ENCODE measurements at places on chromosomes 4 and X.

DNA sequence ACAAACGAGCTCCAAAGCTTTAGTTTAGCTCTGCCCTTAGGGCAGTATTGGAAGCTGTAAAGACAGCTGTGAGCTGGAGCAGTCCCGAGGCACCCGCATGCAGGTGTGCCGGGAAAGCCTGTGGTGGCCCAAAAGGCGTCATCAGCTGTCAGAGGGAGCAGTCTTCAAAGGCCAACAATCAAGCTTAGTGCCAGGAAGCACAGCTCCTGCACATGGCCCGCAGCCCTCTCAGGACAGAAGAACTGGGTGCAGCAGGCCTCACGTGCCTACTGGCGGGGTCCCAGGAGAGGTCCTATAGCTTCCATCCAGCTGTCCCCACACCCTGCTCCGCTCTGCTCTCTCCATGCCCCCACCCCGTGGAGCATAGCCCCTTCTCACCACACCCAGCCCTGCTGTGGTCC, 92.2 kb upstream of the TRIM2 start:
- DNase-seq, result no peak

DNA sequence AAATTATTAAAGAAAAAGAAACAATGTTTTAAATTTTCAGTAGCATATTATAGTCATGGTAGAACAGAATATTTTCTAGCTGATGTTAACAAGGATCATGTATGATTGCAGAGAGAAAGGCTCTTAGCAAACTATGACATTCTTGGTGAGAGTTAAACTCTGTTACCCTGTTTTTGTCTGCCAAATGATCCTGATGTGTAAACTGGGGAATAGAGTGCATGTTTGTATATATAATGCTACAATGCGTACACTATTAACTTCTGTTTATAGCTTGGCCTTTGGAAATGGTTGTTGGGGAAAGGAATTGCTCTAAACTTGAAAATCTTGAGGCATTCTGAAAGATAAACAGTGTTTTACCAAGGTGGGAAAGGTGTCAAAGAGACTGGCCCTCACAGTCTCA, 292.7 kb downstream of the ARHGAP24 start:
- DNase-seq, result no peak

GRCh38 chr4:79576429-79576753, 168.4 kb upstream of the GK2 start:
- no peak for DNase-seq

- no peak for DNase-seq
Observed at GRCh38 chr4:153741541-153741940, 18.3 kb downstream of the RNF175 start.

DNA sequence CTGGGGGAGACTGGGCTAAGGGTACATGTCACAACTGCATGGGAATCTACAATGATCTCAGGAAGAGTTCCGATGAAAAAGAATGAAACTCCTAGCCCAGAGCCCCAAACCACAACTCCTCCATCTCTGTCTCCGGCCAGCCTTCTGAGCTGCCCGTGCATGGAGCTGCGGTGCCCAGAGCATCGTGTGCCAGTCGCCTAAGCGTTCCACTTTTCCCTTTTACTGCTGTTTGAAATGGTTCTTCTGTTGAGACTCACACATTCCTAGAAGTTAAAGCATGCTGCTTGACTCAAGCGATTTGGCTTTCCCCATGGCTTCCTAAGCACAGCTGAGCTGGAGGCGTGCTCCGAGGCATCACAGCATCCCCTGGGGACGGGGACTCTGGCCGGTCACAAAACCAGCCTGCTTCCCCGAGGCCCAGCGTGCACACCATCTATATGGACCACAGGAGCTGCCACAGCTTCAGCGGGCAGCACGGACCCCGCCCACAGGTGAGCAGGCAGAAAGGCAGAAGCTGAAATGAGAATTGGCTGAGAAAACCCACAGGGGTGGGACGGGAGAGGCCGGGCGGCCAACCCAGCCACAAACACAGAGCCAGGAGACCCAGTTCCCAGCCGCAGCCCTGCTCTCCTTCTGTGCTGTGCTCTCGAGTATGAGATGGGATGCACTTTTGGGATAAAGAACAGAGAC, 5.0 kb downstream of the CCNQ start:
- no peak for DNase-seq

GRCh38 chrX:45232139-45232538, 31.5 kb upstream of the DIPK2B start:
- no peak for DNase-seq

- no peak for DNase-seq
Observed at GRCh38 chrX:140723121-140723715, 13.7 kb downstream of the LINC00632 start.

DNA sequence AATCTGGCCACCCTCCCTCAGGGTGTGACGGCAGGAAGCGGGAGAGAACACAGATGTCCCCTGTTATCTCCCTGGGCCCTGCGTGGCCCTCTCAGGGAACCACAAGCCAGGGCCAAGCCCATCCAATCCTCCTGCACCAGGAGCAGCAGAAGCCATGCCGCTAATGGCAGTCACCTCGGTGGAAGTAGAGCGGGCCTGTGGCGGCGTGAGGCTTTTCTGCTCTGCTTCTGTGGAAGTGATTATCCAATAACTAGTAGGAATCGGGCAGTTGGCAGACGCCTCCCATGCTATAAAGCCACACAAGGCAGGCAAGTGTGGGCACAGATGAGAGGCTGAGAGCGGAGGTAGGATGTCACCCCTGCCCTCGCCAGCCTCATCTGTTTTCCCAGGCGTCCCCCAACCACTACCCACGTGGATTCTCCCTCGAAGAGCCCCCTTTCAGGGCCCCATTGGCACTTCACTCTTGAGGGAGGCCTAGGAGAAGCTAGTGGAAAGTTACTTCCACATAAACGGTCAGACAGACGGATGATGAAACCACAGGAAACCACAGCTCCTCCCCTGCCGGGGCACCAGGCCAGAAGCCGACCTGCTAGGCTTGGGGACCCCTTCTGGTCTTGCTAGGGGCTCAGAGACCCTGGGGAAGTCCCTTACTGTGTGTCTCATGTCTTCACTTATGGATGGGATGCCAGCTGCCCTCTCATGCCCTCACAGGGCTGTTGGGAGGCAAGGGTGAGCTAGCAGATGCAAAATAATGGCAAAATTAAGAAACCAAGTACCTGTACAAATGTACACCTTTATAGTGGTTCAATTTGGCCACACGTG, 18.8 kb upstream of the TMSB4X start:
- no peak for DNase-seq

DNA sequence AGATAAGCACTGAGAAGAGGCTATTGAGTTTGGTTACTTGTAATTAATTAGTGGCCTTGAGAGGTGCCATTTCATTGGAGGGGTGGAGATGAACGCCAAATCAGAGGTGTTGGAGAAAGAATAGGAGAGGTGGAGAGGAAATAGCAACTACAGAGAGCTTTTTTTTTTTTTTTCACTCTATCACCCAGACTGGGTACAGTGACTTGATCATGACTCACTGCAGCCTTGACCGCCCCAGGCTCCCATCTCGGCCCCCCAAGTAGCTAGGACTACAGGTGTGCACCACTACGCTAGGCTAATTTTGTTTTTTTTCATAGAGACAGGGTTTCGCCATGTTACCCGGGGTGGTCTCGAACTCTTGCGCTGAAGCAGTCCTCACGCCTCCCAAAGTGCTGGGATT, 5.2 kb downstream of the NHS start:
- DNase-seq, result no peak

- no peak for DNase-seq
Observed at GRCh38 chr4:87377816-87378215, 13.2 kb downstream of the HSD17B11 start.

- DNase-seq, result no peak
Observed at GRCh38 chr4:109385260-109385659, 48.4 kb upstream of the SEC24B start.

DNA sequence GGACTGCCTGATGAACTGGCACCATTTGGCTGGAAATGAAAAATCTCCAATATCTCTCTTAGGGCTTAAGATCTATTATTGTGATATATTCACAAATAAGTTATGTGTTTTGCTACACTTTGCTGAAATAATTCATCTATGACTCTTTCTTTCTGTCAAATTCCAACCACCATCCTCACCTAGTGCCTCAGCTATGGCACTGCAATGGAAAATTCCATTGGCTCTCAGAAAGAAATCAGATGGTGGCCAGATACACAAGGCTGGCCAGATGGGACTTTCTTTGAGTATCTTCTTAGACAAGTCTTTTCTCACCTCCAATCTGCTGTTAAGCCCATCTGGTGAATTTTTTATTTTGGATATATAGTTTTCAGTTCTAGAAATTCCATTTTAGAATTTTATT, 28.0 kb downstream of the NAT8L start:
- DNase-seq, result no peak

DNA sequence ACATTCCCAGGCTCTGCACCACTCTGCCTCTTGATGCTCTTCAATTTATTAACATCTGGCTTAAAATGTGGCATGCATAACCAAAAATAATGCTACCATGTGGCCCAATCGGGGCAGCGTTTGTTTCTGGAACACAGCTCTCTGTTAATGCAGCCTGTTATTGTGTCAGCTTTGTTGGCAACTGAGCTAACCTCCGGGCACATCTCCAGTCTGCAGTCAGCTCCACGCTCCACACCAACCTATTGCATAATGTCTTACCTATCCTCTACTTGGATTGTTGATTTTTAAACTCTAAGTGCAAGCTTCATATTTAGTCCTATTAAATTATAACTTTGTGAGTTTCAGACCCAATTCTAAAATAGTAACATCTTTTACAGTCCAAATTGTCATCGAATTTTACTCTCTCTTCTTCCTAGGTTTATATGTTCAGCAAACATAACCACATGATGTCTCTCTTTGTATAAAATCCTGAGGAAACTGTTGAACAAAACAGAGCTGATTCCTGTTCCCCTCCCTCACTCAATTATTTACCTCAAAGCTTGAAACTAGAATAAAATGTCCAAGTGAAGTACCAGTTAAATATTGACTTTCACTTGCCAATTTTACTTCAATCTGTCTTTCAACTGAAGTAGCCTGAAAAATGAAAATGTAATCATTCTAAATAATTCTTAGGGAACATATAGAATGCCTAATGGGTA, 92.2 kb upstream of the RAPGEF2 start:
- DNase-seq, result peak; percentile 50

DNA sequence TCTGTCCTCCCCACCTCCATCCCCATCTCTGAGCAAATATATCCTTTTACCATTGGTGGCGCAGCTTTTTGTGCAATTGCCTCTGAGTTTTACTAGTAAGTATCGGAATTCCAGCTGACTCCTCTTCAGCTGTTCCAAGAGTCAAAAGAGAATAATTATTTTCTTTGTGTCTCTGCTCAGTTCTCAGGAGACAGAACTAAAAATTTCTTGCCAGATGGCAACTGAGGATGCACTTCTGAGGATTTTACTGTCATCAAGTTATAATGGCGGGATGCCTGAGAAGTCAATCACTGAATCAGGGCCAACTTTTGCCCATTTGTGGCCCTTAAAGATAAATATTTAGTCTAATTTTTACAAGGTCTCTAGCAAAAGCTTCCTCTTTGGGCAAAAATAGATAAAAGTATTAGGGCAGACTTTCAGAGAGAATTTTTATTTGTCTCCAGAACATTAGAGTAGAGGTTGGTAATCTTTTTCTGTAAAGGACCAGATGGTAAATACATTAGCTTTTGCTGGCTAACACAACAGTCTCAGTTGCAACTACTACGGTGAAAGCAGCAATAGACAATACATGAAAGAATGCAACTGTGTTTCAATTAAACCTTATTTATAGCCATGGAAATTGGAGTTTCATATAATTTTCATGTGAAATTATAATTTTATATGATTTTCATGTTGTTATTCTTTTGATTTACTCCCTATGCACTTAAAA, 15.6 kb upstream of the ADGRA3 start:
- DNase-seq, result no peak

DNA sequence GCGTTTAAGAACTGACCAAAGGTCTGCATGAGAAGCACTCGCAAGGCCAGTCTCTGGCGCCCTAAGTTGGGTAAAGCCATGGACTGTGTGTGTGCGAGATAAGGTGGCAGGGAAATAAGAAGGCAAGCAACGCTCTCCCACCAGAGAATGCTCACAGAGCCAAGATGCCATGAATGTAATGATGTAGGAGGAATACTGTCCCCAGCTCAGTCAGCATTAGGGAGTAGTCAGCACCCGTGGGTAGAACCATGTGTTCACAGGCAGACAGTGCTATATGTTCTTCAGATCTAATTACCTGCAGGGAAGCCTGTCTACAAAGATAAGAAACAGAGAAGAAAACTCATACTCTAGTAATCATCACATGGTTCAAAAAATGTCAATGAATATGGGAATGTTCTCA, 68.8 kb downstream of the SEC24D start:
- no peak for DNase-seq

GRCh38 chr4:5821665-5822358, 71.1 kb downstream of the CRMP1 start:
- DNase-seq, result no peak

DNA sequence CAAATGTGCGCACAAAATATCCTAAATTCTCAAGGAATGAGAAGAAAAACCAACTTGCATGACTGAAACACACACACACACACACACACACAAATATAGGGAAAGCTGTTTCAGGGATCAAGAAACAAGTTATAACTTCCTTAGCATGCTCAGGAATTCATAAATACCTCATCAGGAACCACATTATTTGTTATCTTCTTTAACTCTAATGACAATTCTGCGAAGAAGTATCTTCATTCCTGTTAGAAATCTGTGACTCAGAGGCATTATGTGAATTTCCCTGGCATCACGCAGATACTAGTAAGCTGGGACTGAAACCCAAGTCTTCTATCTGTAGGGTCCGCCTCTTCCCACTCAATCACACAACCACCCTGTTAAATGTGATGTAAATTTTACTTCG, 30.3 kb downstream of the TMPRSS11A start:
- no peak for DNase-seq
